ENCODE measurements at places on chromosomes 6 and 20. TPM values are rescaled to one million over a fixed set of nuclear protein-coding genes. Genes with fewer than 3 reads are reported as not detected.

GRCh38 chr6:13559251-13559650 is 15.2 kb upstream of the SIRT5 start:
- no peak for DNase-seq

C6orf58 gene
- polyA plus RNA-seq: not detected

CST5 gene
- not detected for polyA plus RNA-seq

GRCh38 chr20:54340667-54341081 is 132.8 kb downstream of the PFDN4 start:
- DNase-seq: no peak

- no peak for DNase-seq
Measured at GRCh38 chr20:37980876-37981275, 52.4 kb downstream of the TTI1 start.

DNA sequence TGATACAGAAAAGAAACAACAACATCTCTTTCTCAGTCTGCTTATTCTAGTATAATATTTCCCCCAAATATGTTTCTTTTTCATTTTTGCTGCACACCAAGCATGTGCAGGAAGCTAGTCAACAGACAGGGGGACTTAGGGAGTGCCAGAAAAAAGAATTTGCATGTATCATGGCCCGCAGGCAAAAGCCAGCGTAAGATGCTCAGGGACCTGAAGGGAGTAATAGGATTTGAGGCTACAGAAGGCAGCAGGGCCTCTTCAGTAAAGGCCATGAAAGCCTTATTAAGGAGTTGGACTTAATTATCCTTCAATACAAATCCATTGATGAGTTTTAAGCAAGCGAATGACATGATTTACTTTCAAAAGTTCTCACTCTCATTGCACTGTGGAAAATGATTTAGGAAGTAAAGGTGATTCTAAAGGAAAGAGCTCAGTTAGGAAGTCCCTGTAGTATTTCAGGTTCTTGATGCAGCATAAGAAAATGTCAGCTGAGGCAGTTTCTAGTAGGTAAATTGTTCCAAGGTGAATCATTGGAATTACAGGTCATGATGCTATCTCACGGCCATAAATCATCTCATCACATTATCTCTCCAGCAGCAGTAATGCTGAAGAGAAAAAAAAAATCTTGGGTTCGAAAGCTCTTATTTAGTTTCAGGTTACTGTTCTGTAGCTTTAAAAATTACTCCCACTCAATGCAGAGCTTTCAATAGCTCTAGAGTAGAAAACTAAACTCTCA is 94.8 kb downstream of the PTCHD4 start:
- DNase-seq: no peak

- peak; percentile 40 for DNase-seq
Measured at GRCh38 chr20:19975436-19975799, 41.7 kb upstream of the NAA20 start.

DNA sequence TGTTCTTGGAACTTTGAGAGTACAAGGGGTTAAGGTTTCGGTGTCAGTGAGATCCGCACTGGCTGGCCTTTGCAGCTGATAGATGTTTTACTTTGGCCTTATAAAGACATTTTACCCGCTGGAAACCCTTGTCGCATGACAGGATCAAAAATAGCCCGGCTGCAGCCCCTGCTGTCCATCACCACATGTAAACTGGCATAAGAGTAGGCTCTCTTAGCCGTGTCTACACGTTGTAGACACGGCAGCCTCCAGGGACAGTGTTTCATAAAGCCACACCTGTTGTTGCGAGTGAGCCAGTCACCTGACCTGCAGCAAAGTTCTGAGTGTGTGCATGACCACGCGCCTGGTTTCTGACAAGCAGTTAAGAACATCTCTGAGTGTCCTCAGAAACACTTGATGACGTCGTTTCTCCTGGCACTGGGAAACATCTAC is 8.5 kb downstream of the RBM24 start:
- peak; percentile 79 for DNase-seq

GRCh38 chr6:8993111-8993510 is 557.8 kb upstream of the SLC35B3 start:
- DNase-seq: no peak

LATS1 gene
- polyA plus RNA-seq: 2.9 TPM

GRCh38 chr20:7505152-7505834 is 435.0 kb downstream of the HAO1 start:
- DNase-seq: no peak

DEFB124 gene
- 1.5 TPM for polyA plus RNA-seq

GRCh38 chr6:154169193-154169847 is 130.3 kb downstream of the OPRM1 start:
- DNase-seq: no peak

GRCh38 chr6:72042088-72042487 is 155.7 kb downstream of the RIMS1 start:
- DNase-seq: no peak

DNA sequence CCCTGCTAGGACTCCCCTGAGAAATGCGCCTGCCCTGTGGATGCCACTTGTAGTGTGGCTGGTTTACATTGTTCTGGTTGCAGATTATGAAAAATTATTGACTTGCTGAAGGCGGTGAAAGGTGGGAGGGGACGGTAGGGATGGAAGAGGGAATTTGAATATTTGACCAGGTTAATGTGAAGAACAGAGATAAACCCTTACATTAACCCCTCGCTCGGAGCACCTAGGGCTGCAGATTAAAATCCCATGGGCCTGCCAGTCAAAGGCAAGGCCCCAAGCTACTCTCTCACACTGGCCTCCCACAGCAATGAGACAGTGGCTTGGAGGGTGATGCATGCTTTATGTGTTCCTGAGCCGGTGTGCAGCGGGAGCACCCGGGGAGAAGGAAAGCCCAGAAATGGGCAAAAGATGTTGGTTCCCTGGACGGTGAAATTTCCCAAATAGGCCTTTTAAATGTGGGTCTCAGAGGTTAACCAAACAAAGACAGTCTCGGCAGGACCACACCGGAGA is 2.5 kb downstream of the FOXF2 start:
- no peak for DNase-seq

DNA sequence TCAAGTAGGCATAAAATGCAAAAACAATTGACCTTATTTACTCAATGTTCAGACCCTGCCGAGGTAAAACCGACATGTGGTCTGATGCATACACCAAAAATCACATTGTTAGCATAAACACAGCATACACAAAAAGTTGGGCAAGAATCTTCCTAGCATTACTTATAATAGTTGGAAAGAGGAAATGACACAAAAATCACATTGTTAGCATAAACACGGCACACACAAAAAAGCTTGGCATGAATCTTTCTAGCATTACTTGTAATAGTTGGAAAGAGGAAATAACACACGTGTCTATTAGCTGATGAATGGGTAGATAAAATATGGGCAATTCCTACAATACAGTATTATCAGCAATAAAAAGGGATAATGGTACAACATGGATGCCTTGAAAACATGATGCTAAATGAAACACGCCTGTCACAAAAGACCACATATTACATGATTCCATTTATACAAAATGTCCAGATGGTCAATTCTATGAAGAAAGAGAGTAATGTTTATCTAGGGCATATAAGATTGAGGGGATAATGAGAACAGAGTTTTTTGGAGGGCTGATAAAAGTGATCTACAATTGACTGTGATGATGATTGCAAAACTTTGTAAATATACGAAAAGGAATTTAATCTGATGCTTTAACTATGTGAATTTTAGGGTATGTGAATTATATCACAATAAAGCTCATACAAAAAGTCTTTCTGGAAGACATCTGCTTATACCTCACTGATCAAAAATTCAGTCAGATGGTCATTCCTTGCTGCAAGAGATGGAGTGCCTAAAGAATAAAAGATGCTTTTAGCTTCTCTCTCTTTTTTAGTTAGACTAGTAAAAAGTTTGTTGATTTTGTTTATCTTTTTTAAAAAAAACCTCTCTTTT is 1019.5 kb upstream of the CITED2 start:
- no peak for DNase-seq

DNA sequence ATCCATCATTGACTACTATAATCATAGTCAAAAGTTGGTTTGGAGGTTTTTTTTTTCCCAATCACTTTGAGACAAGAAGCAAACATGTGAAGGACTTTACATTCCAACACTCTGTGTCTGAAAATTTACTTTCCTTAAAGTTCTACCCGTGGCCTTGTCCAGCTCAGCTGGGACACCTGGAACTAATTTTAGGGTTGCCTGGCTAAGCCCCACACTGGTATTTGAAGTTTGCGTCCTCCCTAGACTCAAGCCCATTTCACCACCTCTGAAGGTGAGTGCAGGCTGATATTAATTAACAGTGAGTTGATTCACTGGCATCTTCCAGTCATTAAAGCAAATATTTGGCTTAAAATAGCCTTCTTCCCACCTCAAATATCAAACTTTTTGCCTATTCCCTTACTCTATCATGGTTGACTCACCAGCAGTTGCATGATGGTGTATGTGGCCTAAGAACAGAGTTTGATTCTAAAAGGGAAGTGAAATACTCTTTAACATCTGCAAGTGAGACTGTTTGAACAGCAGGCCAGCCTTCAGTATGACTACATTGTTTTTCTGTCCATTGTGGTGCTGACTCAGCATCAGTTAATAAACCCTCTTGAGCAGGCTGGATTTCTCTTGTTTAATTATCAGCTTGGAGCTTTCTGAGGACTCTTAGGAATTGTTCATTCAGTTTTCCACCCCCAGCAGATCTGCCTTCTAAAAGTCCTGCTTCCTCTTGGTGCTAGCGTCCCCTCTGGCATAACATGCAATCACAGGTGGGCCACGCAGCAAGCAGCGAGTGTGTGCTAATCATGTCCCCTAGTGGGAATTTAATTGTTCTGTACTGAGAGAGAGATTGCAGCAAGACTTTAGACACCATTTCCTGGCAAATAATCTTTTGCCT is 1.8 kb upstream of the PRDM1 start:
- peak; percentile 25 for DNase-seq

DCBLD1 gene
- 3.3 TPM for polyA plus RNA-seq

DNA sequence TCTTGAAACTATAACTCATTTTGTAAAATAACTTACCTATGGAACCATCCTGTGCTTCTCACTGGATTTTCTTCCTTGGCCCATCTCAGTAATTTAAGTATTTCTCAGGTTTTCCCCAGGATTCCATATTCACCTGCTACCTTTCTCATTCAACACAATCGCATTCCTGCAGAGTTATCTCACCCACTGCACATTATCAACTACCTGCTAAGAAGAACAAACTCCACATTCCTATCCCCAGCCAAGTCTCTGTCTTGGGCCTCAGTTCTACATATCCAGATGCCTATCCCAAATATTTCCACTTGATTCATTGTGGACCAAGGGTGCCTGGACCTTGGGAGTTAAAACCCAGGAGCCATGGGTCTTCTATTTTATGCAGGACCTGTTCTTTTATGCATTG is 60.2 kb upstream of the KCNQ5 start:
- no peak for DNase-seq

GRCh38 chr6:35582315-35582714 is 69.6 kb upstream of the TULP1 start:
- DNase-seq: no peak

- DNase-seq: no peak
Measured at GRCh38 chr6:69238067-69238466, 558.7 kb downstream of the LMBRD1 start.

LBP gene
- 0.37 TPM for polyA plus RNA-seq

GRCh38 chr6:43784049-43784855 is 14.2 kb downstream of the VEGFA start:
- no peak for DNase-seq

POPDC3 gene
- 37.8 TPM for polyA plus RNA-seq

GRCh38 chr6:119280668-119281067 is 68.9 kb downstream of the MAN1A1 start:
- no peak for DNase-seq

GRCh38 chr6:73204252-73204651 is 21.0 kb downstream of the KHDC1L start:
- DNase-seq: no peak

DNA sequence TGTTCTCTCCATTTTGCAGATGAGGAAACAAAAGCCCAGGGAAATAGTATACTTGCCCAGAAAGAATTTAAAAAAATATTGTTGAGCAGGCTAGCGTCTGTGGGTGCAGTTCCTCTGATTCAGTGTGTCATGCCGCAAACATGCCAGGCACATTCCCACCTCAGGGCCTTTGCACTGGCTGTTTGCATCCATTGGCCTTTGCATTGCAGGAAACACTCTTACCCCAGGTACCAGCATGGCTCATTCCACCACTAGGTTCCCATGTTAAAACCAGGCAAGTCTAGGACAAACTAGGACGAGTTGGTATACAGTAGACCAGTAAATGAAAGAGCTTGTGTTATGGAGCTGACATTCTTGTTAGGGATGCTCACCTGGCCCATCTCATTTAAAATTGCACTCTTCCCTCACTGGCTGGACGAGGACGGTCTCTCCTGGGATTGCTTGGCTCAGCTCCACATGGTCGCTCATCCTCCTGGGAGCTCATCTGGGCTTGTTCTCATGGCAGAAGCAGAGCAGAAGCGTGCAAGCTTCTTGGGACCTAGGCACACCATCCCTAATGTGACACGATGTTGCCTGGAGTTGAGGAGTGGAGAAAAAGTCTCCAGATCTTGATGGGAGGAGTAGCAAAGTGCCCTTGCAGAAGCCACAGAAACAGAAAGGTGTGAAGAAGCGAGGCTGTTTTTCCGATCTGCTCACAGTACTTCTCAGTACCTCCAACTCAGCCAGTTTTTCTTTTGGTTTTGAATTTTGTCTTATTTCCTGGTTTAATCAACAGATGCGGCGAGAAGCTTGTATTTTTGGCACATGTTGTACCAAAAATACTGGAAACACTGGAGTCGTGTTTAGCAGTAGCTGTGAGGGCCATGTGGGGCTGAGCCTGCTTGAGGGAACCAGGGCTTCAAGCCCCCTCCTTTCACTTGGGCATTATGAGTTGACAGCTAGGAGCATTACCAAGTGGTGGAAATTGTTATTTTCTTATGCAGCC is 13.9 kb downstream of the ZNF831 start:
- DNase-seq: no peak

CNKSR3 gene
- 4.2 TPM for polyA plus RNA-seq

HLA-DPA1 gene
- 24.3 TPM for polyA plus RNA-seq

- DNase-seq: peak; percentile 42
Measured at GRCh38 chr6:24991810-24992467, 56.2 kb upstream of the RIPOR2 start.

- DNase-seq: no peak
Measured at GRCh38 chr6:100678027-100678426, 203.1 kb downstream of the ASCC3 start.

DNA sequence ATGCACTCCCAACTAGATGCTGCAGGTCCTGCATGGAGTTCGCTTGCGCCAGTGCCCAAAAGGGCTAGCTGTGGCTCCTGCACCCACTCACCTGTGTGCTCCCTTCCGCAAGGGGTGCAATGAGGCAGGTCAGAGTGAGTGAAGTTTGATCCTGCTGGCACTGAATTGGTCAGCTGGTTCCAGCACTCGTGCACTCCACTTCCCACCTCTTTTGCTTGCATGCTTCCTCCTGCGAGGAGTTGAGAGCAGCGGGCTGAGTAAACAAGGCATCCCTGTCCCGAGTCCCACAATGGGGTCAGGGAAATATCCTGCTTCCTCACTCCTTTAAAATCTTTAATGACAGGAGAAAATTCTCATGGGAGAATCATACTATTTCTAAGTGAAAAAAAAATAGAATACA is 86.2 kb downstream of the LCA5 start:
- no peak for DNase-seq

FUT9 gene
- polyA plus RNA-seq: not detected

GRCh38 chr6:147733686-147734085 is 225.2 kb downstream of the SAMD5 start:
- DNase-seq: no peak

- no peak for DNase-seq
Measured at GRCh38 chr6:54419885-54420284, 111.6 kb downstream of the TINAG start.

GRCh38 chr6:48714250-48714649 is 603.3 kb upstream of the PTCHD4 start:
- no peak for DNase-seq

GRCh38 chr6:156396068-156396771 is 381.0 kb upstream of the ARID1B start:
- DNase-seq: no peak

SAMD3 gene
- polyA plus RNA-seq: 0.51 TPM

MAP1LC3A gene
- polyA plus RNA-seq: 61.5 TPM

Data from heart right ventricle (tissue), 16 donors.